Fibroblast of skin of back (primary cell): ENCODE measurements at places on chromosomes 16 and 17.

- no peak for DNase-seq
Measured at GRCh38 chr16:73060892-73061490, 13.1 kb upstream of the ZFHX3 start.

GRCh38 chr17:56108811-56109284 is 44.4 kb upstream of the ANKFN1 start:
- DNase-seq: no peak

DNA sequence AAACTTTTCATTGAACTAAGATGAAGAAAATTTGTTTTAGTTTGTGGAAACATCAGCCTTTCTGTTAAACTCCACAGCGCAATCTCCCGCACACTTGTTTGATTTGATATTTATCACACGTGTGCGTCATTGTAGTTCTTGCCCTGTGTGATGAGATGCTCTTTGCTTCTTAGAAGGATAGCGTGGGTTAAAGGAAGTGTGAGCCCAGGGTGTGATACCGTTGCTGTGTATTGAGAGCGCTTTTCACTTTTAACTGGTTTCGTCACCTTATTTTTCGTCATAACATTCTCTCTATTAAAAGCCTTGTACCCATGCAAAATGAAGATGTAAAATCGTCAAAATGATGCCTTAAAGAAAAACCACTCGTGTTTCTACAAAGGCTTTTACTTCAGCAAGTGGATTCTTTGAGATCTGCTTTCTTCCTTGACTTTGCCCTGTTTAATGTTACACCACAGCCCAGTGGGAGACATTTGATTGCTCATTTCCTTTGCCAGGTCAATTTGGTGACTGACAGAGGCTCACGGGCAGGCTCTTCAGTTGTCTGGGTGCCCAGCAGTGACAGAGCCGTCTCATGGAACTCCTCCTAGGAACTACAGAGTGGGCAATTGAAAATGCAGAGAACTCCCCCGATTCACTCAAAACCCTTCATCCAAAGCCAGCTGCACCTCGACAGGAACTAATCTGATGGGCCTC is 61.1 kb downstream of the RPA1 start:
- DNase-seq: no peak

DNA sequence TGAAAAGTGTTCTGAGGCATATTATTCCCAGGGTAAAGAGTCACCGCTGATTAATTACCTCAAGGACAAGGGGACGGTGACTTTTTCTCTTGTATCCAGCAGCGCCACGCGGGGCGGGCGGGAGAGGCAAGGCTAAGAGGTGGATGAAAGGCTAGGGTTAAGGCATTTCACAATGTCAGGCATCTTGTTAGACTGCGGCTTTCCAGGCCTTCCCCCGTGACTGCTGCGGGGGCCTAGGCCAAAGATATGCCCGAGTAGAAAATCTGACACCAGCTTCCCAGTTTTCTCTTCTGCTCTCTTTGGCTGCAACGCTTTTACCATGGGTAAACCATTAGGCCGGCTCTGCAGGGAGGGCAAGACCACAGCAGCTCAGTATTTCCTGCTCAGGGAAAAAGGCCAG is 698.2 kb downstream of the MAF start:
- DNase-seq: no peak

GRCh38 chr17:79574656-79575055 is 36.2 kb downstream of the RBFOX3 start:
- DNase-seq: no peak

- DNase-seq: no peak
Measured at GRCh38 chr16:54026456-54026855, 260.1 kb downstream of the IRX3 start.

DNA sequence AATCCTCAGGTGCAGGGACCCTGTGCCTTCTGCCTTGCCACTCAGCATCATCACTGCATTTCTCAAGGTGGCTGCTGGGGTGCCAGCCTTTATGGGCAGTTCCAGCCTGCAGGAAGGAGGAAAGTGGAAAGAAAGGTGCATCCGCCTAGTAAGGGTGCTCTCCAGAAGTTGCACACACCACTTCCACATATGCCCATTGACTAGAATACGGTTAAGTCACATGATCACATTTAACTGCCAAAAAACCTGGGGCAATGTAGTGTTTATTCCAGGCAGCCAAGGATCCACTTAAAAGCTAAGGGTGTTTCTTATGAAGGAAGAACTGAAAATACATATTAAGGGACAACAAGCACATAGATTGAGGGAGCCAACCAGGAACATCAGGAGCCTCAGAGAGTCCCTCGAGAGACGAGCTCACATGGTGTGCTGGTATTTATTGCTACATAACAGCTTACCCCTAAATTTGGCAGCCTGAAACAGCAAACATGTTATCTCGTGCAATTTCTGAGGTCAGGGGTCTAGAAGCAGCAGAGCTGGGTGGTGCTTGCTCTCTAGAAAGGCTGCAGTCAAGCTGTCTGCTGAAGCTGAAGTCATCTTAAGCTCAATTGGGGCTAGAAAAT is 52.0 kb upstream of the MMP2 start:
- DNase-seq: no peak

- DNase-seq: no peak
Measured at GRCh38 chr17:68385490-68386215, 71.6 kb downstream of the WIPI1 start.

DNA sequence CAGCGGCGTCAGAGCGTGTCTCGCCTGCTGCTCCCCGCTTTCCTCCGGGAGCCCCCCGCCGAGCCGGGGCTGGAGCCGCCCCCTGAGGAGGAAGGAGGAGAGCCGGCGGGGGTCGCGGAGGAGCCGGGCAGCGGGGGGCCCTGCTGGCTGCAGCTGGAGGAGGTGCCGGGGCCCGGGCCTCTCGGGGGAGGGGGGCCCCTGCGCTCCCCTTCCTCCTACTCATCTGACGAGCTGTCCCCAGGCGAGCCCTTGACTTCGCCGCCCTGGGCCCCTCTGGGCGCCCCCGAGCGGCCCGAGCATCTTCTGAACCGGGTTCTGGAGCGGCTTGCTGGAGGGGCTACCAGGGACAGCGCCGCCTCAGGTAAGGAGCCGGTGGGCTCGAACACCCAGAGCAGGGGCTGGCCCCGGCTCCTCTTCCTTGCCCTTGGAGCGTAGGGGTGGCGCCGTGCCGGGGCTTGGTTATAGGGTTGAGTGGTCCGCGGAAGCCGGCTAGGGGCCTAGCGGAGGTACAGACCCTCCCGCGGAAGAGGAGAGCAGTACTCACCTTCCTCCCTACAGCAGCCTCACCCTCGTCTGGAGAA is 841 bp downstream of the RAPGEFL1 start:
- no peak for DNase-seq

DNA sequence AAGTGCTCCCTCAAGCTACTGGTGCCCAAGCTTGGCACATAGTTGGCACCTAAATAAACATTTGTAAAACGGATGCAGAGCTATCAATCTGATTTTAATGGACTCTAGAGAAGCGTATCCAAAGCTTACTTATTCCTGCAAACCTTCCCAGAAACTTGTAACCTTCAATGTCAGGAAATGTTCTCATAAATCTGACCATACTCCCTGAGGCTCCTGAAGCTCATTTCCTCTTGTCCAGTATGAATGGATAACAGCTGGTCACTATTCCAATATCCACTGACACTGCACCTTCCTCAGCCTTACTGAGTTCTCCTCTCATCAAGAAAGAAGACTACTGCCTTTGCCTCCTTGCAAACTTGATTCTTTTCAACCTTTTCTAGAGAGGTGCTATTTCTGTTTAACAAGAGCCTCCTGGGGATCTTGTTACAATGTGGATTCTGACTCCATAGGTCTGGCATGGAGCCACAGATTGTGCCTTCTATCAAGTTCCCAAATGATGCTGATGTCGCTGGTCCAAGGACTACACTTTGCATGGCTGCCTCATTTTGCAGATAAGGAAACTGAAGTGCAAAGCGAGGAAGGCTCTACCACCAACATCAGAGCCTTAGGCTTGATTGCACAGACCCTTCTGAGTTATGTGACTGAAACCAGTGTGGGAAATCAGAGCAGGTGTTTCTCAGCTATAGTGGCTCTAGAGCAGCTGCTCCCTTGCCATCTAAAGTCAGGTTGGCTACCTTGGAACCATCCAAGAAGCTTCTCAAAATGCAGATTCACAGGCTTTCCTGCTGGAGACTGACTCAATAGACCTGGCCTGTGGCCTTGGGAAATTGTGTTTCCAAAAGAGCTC is 377.8 kb downstream of the SOX9 start:
- no peak for DNase-seq

DNA sequence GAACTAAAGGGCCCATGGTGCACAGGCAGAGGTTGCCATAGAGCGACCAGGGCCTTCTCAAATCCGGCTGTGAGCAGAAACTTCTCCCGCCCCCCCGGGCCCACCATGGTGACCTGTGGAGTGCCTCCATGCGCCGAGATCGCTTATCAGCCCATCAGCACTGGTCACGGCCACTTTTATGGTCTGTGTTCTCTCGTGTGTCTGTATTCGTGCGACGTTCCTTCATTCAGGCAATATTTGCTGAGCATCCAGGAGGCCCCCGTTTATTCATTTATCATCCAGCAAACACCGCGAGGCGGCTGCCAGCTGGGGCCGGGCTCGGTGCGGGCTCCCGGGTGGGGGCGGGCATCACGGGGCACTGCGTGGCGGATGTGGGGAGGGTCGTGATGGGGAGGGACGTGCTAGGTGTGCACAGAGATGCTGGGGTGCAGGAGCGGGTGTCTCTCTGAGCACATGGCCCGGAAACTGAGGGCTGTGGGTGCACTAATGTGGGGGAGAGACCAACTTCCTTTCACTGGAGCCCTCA is 88.0 kb upstream of the CBX4 start:
- no peak for DNase-seq

DNA sequence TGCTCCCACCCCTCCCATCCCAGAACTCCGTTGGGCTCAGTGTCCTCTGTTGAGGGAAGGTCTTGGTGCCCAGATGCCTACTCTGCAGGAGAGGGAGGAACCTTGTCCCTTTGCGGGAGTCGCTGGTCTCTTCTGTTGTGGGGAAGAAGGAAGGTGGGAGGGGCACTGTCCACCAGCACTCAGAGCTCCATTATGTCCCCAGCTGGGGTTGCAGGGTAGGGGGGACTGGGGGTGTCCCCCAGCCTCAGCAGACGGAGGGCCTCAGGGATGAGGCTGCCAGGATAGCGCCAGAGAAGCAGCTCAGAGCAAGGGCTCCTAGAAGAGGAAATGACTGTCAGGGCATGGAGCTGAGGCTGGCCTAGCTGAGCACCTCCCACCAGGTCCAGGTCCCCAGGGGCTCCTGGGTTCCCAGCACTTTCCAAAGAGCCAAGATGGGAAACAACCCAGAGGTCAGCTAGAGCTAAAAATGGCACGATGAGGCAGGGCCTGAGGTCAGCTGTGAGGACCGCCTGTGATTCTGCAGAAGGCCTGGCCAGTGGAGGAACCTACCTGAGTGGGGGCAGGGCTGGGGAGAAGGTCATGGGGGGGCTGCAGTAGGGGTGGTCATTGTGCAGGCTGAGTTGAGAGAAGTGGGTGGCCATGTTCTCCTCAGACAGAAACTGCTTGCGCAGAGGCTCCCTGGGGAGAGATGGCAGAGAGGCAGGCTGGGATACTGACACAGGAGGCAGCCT is 893 bp downstream of the HCFC1R1 start:
- DNase-seq: peak; percentile 84

DNA sequence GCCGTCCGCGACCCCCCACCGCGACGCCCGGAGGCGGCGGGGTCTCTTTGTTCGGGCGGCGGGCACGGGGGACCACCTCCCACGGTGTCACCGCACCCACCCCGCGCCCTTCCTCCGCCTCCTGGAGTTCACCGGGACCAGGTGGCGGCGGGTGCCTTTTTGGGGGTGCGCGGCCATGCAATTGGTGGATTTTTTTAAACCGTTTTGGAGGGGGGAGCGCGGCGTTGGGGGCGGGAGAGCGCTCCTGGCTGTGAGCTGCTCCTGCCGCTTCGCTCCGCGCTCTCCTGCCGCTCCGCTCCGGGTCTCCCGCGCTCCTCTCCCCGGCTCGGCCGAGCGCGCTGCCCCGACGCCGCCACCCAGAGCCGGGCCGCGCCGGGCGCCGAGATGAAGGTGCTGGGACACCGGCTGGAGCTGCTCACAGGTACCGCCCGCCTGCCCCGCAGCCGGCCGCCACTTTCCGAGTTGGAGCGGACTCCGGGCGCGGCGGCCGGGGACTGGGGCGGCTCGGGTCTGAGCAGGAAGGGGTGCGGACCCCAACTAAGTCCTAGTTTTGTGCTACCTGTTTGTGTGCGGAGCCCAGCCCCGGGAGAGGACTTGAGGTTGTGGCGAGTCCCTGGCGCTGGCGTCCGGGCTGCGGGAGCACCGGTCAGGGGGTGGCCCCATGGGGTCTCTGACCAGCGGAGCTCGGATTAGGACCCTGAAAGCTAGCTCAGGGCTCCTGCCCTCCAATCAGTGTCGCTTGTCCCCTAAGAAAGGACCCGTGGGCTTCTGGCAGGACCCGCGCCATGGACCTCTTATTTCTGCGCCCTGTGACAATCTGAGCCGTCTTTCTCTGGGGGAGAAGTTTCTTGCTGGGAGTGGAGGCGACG is 35.7 kb upstream of the NDRG4 start:
- no peak for DNase-seq

GRCh38 chr16:3957344-3957980 is 76.9 kb upstream of the CREBBP start:
- DNase-seq: no peak

GRCh38 chr17:33096161-33096560 is 104.5 kb downstream of the SPACA3 start:
- no peak for DNase-seq

- DNase-seq: no peak
Measured at GRCh38 chr16:28573738-28574718, 20.3 kb downstream of the SGF29 start.
